Activated naive CD8-positive, alpha-beta T cell treated with anti-CD3 and anti-CD28 coated beads, Interleukin-2, amount 50 U/mL, for 24 hours (primary cell): ENCODE measurements at places on chromosomes 7 and 10.

GRCh38 chr7:6162650-6163366 is 109.6 kb downstream of the CYTH3 start:
- no peak overlapping the region for H3K4me3 ChIP-seq
- no peak overlapping the region for H3K27ac ChIP-seq
- no peak for DNase-seq
- H3K36me3 ChIP-seq: peaks cover 4% of the 10 kb centered on the region

- no peaks in the 10 kb centered on the region for H3K36me3 ChIP-seq
- peaks cover 15% of the 10 kb centered on the region for H3K27me3 ChIP-seq
- H3K4me3 ChIP-seq: no peak overlapping the region
Measured at GRCh38 chr7:4964506-4964905, 5.5 kb upstream of the MMD2 start.

- H3K27ac ChIP-seq: peak overlapping the region; percentile 87
- no peak overlapping the region for H3K4me3 ChIP-seq
- no peak for DNase-seq
Measured at GRCh38 chr7:116231949-116232348, 21.6 kb downstream of the TES start.

GRCh38 chr7:30412782-30413504 is 65.6 kb downstream of the NOD1 start:
- H3K36me3 ChIP-seq: peaks cover 1% of the 10 kb centered on the region
- no peak for DNase-seq
- no peaks in the 10 kb centered on the region for H3K27me3 ChIP-seq
- no peak overlapping the region for H3K27ac ChIP-seq
- no peak overlapping the region for H3K4me3 ChIP-seq
- no peaks in the 10 kb centered on the region for H3K4me1 ChIP-seq

- no peaks in the 10 kb centered on the region for H3K27me3 ChIP-seq
- H3K36me3 ChIP-seq: no peaks in the 10 kb centered on the region
- no peaks in the 10 kb centered on the region for H3K4me1 ChIP-seq
- no peak for DNase-seq
- no peak overlapping the region for H3K4me3 ChIP-seq
Measured at GRCh38 chr7:138354066-138354465, 106.0 kb upstream of the TRIM24 start.

- no peak overlapping the region for H3K4me3 ChIP-seq
- no peak for DNase-seq
- H3K27me3 ChIP-seq: peaks cover 4% of the 10 kb centered on the region
- H3K36me3 ChIP-seq: no peaks in the 10 kb centered on the region
- no peak overlapping the region for H3K27ac ChIP-seq
Measured at GRCh38 chr10:100333661-100334440, 3.8 kb upstream of the PKD2L1 start.

DNA sequence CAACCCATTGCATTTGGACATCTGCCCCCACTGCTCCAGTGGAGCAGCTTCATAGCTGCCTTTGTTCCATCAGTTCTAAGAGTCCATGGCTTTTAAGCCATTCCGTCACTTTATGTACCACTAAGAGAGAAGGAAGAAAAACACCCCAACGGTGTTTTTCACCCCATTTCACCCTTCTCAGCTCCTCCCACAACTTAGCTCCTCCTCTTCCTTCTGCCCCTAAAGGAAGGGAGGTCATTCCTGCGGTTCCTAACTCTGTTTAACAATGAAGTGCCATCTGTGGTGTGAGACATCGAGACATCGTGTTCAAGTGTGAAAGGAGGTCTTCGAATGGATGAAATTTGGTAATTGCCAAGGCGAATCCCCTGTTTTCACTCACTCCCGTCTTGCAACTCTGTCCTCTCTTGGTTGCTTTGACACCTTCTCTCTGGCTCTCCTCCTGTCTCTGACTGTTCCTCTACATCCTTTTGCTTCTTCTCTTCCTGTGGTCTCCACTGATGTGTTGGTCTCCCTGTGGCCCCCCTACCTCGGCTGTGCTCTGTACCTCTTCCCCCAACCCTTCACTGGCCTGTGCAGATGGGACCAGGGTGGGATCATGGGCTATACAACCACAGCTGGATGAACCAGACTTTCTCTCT is 23.0 kb downstream of the SMKR1 start:
- H3K36me3 ChIP-seq: no peaks in the 10 kb centered on the region
- peaks cover 23% of the 10 kb centered on the region for H3K27me3 ChIP-seq
- H3K4me1 ChIP-seq: peaks cover 9% of the 10 kb centered on the region
- H3K4me3 ChIP-seq: no peak overlapping the region

DNA sequence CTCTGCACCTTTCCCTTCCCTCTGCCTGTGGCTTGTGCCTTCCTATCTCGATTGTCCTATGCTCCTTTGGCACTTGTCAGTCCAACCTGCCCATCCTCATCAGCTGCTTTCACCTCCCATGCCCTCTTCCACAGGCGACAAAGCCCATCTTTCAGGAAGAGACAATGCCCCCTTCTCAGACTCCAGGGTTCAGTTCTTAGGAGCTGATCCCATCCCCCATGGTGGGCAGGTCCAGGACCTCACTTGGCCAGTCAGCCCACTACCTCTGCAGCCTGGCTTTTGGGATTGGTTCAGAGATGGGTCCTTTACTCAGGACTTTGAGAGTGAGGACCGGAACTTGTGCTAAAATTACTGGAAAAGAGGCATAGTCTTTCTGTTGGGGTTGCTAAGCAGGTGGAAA is 74.0 kb upstream of the NANOS1 start:
- no peak overlapping the region for H3K27ac ChIP-seq
- no peaks in the 10 kb centered on the region for H3K36me3 ChIP-seq
- H3K4me1 ChIP-seq: no peaks in the 10 kb centered on the region
- no peak overlapping the region for H3K4me3 ChIP-seq

DNA sequence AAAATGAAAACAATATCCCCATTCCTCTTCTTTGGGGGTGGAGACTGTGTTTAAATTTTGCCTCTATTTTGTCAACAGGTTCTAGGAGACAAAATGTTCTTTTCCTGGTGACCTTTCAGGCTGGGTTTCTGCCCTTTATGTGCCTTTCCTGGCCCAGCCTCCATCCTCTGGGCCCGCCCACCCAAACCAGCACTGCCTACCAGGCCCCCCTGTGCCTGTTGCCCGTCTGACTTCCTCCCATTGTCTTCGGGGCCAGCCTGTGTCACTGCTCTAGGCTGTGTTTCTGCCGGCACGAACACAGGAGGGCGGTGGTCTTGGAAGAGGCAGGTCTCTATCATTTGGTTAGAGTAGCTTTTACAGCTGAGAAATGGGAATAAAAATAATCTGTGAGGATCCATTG is 13.9 kb downstream of the TSPAN14 start:
- H3K27me3 ChIP-seq: no peaks in the 10 kb centered on the region
- H3K27ac ChIP-seq: peak overlapping the region; percentile 79
- H3K4me3 ChIP-seq: peak overlapping the region; percentile 81
- peak; percentile 81 for DNase-seq

- peaks cover 13% of the 10 kb centered on the region for H3K36me3 ChIP-seq
- peaks cover 29% of the 10 kb centered on the region for H3K4me1 ChIP-seq
- no peak overlapping the region for H3K27ac ChIP-seq
- no peak overlapping the region for H3K4me3 ChIP-seq
Measured at GRCh38 chr10:24616536-24616935, 107.2 kb downstream of the ARHGAP21 start.

- H3K27me3 ChIP-seq: no peaks in the 10 kb centered on the region
- H3K27ac ChIP-seq: no peak overlapping the region
- H3K4me1 ChIP-seq: peaks cover 17% of the 10 kb centered on the region
- DNase-seq: no peak
- no peaks in the 10 kb centered on the region for H3K36me3 ChIP-seq
Measured at GRCh38 chr10:124288928-124289850, 129.5 kb downstream of the OAT start.

GRCh38 chr10:79137826-79138225 is 69.1 kb downstream of the ZMIZ1 start:
- peak; percentile 75 for DNase-seq
- H3K27me3 ChIP-seq: no peaks in the 10 kb centered on the region
- peak overlapping the region; percentile 71 for H3K4me3 ChIP-seq
- peaks cover 3% of the 10 kb centered on the region for H3K36me3 ChIP-seq
- peaks cover 46% of the 10 kb centered on the region for H3K4me1 ChIP-seq

DNA sequence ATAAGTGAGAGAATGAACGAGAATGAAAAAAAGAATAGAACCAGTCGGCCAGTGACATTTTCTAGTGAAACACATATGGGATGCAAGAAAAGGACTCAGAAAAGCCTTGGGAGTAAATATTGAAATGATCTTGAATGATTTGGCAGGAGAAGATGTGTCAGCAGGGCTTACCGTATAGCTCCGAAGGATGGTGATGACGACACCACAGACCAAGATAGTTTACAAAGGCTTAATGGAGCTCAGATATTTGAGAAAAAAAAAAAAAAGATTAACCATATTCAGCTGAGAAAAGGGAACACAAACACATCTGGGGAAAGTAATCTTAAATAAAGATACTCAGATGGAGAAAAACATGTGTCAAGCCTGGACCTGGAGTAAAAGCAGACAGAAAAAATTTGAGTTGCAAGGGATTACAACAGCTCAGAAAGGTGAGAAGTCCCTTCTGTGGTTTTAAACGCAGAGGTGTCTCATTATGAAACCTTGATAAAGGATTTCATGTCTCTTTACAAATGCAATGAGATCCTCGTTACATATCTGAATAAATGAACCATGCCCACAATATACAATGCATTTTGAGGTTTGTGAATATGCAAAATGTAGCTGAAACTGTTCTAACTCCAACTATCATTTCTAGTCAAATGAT is 36.0 kb downstream of the DNAJB9 start:
- DNase-seq: no peak
- no peak overlapping the region for H3K4me3 ChIP-seq
- no peaks in the 10 kb centered on the region for H3K36me3 ChIP-seq
- H3K27me3 ChIP-seq: peaks cover 4% of the 10 kb centered on the region
- H3K27ac ChIP-seq: no peak overlapping the region

- DNase-seq: no peak
- no peaks in the 10 kb centered on the region for H3K4me1 ChIP-seq
Measured at GRCh38 chr7:36045326-36045725, 107.7 kb upstream of the EEPD1 start.

DNA sequence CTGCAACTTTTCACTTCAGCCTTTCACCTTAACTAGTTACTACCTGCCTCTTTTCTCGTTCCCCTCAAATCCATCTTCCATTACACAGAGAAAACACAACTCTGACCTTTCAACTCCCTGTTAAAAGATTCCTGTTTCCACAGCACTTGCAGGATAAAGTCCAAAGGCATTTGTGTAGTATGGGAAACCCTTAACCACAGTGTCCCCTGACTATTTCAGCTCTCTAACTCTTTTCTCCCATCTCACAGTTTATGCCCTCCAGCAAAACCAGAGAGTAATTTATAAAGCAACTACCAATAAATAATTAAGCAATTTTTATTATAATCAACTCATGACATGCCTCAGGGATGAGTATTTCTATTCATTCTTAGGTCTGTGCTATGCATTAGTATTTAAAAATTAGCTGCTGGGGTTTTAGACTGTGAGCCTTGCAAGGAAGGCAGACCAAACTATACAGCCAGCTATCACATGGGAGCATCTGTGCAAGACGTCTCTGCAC is 51.0 kb downstream of the COL1A2 start:
- no peaks in the 10 kb centered on the region for H3K4me1 ChIP-seq
- peaks cover 8% of the 10 kb centered on the region for H3K27me3 ChIP-seq
- H3K4me3 ChIP-seq: no peak overlapping the region
- H3K27ac ChIP-seq: no peak overlapping the region
- H3K36me3 ChIP-seq: no peaks in the 10 kb centered on the region
- DNase-seq: no peak

- peaks cover 12% of the 10 kb centered on the region for H3K36me3 ChIP-seq
- no peak overlapping the region for H3K4me3 ChIP-seq
- H3K4me1 ChIP-seq: peaks cover 29% of the 10 kb centered on the region
- peaks cover 3% of the 10 kb centered on the region for H3K27me3 ChIP-seq
Measured at GRCh38 chr10:93459466-93459865, 22.7 kb downstream of the MYOF start.

GRCh38 chr10:48254750-48255512 is 19.6 kb downstream of the FRMPD2 start:
- H3K27me3 ChIP-seq: no peaks in the 10 kb centered on the region
- DNase-seq: no peak
- no peak overlapping the region for H3K27ac ChIP-seq
- H3K36me3 ChIP-seq: no peaks in the 10 kb centered on the region
- H3K4me1 ChIP-seq: no peaks in the 10 kb centered on the region

DNA sequence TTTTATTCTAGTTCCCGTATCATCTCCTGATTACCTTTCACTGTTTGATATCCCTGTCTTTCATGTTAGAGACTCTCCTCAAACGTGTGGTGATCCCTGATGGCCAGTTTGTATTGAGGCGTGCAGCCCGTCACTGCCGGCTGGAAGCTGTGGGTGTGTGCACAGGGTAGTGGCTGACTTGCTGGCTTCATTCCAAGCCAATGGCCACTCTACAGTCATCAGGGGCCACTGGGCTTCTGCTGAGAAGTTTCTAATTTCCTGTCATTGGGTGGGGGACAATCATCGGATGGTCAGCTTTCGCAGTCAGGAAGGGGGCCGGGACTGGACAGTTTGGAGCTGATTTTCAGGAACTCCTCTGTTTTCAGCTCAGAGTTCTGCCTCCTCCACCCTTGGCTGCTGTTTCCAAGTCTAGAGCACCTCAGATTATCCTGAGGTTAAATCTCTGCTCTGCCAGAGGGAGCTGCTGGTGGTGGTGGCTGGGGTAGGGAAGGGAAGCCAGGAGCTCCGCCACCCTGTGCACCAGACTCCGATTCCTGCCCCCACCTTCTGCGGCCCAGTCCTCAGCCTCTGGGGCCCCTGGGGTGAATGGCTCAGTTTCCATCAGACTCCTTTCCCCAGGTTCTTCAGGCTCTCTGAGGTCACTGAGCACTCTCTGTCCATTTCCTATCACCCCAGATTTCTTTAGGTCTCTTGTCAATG is 34.9 kb downstream of the BAIAP2L1 start:
- no peak overlapping the region for H3K4me3 ChIP-seq
- no peaks in the 10 kb centered on the region for H3K36me3 ChIP-seq
- no peak for DNase-seq
- no peak overlapping the region for H3K27ac ChIP-seq
- H3K4me1 ChIP-seq: no peaks in the 10 kb centered on the region

DNA sequence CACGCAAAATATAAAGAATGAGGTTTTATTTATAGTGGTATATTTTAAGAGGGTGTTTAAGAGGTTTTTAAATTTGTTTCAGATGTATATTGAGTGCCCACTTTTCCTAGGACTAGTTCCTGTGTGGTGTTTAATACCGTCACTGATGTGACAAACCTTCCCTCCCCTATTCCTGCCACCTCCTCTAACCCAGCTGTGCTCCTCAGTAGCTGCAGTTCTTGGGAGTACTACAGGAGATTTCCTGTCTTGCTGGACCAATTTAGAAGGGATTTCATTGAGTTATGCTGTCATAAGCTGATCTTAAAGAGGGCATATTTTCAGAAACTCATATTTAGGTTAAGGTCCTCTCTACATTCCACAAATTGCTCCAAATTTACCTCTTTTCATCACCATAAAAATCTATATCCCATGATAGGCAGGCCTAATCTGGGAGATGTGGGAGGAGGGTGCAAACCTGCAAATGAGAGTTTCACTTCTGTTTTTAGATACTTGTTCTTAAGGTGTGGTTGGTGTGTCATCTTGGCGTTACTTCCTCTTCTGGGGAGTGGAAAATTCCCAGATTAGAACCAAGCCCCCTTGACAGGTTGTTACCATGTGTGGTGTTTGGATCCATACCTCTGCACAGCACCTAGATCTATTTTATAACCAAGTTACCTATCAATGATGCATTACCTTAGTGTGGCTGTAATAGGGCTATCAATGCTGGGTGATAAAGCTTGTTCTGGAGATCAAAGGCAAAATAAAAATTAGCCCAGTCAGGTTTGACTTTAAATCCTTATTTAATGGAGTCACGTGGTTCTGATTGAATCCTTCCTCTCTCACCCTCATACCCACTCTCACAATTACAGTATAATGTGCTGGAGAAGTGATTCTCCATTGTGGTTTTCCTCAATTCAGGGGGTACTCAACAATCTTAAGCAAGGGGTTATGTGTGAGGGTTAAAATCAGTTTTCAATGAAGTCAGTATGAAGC is 141.1 kb downstream of the CDK14 start:
- peak overlapping the region; percentile 44 for H3K27ac ChIP-seq
- DNase-seq: peak; percentile 12
- H3K27me3 ChIP-seq: peaks cover 2% of the 10 kb centered on the region
- peaks cover 13% of the 10 kb centered on the region for H3K36me3 ChIP-seq
- no peak overlapping the region for H3K4me3 ChIP-seq
